ENCODE measurements at places on chromosomes 6 and 20.

DNA sequence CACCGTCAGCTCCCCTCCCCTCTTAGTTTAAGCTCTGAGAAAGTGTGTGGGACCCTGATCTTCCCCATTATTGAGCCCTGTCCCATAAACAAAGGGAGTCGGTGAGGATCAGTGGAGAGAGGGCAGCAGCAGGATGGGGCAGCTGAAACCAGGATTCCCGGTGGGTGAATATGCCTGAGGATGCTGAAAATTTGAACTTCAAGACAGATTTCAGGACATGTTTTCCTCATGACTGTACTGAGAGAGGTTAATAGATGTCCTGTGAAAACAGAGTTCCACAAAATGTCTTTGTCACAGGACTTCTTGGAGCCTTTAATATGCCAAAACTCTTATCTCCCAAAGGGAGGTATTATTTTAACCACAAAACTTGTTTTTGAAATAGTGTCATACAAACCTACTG lies 53.5 kb upstream of the SLC22A16 start:
- DNase-seq: no peak

DNA sequence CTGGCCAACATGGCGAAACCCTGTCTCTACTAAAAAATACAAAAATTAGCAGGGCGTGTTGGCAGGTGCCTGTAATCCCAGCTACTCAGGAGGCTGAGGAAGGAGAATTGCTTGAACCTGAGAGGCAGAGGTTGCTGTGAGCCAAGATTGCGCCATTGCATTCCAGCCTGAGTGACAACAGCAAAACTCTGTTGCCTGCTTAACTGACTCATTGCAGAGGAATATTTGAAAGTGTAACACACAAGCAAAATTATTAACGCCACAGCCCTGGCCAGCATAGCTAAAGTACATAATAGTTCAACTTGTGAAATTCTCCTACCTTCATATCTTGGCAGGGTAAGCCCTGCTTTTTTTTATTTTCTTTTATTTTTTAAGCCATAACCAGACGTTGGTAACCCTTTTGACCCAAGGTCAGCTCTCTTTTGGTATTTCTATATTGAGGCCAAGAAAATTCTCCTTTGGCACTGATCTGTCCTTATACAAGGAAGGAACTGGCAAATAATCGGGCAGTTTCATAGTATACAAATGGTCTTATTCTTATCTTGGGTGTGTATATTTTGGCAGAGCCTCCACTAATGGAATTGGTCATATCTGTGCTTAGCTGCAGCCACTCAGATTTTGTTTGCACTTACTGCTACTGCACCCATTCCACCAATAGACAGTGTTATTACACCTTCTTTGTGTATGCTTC lies 4.0 kb upstream of the ADGRF5 start:
- no peak for DNase-seq

- DNase-seq: peak; percentile 36
Measured at GRCh38 chr6:125780540-125781313, 10.0 kb upstream of the NCOA7 start.

DNA sequence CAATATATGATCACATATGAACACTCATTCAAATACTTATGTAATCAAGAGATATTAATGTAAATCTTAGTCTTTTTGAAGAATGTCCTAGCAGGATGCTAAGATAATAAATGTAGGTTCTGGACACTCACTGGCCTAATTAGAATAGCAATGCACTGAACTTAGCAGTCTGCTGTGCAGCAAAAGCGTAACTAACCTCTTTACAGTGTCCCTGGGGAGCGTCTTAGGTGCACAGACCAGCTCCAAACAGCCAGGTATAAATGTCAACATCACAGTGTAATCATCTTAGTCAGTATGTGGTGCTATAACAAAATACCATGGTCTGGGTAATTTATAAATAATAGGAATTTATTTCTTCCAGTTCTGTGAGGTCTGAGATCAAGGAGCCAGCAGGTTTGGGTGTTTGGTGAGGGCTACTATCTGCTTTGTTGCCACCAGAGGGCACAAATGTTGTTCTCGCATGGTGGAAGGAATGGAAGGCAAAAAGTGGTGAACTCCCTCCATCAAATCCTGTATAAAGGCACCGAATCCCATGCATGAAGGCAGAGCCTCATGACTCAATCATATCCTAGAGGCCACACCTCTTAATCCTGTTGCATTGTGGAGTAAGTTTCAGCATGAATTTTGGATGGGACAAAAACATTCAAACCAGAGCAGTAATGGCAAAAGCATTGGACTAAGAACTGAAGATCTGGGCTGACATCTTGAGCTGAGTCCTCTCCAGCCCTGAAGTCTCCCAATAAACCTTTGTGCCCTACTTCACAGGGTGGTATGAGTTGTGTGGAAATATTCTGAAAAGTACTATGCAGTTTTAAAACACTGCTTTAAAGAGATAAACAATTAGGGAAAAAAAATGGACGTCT lies 41.8 kb upstream of the FOXO3 start:
- DNase-seq: no peak

DNA sequence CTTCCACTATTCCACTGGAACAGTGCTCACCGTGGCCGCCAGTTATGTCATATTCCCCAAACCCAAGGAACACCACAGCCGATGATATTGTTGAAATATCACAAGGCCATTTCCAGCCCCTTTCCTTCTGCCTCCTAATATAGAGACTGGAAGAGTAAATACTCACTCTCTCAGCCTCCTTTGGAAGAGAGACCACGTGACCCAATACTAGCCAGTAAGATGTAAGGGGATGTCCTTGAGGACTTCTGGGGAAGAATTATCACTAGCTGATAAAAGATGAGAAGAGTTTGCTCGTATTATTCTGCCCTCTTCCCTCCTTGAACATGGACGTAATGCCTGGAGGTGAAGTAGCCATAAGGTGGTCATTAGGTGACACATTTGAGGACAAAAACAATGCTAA lies 13.5 kb downstream of the MAK start:
- DNase-seq: no peak

GRCh38 chr6:111761783-111762312 lies 111.4 kb downstream of the FYN start:
- DNase-seq: peak; percentile 30

DNA sequence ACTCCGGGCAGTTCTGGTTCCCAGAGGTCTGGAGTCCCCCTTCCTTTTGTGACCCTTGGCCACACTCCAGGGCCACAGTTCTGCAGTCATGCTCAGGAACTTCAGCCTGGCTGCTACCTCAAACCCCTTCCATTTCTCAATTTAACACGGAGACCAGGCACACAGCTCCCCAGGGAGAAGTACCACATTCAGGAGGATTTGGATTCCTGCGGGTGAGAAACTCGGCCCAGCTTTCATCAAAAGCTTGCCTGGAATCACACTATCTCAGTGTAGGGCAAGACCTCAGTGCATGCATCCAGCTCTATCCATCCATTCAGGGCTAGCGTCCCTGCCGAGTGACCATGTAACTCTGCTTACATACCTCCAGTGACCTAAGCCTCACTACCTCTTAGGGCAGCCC lies 16.8 kb upstream of the IP6K3 start:
- DNase-seq: no peak

GRCh38 chr6:20566109-20566508 lies 31.9 kb downstream of the CDKAL1 start:
- no peak for DNase-seq

- no peak for DNase-seq
Measured at GRCh38 chr6:94323853-94324252, 904.5 kb upstream of the EPHA7 start.

GRCh38 chr20:23452776-23453175 lies at the start of gene CST11:
Gene CST11, minus strand, starts transcription at chr20:23452876. Its CDS starts 65 bp downstream, at chr20:23452811.
- no peak for DNase-seq

- DNase-seq: no peak
Measured at GRCh38 chr6:1778686-1779235, 169.0 kb downstream of the FOXC1 start.

GRCh38 chr6:150280703-150281102 lies 88.1 kb upstream of the IYD start:
- no peak for DNase-seq

DNA sequence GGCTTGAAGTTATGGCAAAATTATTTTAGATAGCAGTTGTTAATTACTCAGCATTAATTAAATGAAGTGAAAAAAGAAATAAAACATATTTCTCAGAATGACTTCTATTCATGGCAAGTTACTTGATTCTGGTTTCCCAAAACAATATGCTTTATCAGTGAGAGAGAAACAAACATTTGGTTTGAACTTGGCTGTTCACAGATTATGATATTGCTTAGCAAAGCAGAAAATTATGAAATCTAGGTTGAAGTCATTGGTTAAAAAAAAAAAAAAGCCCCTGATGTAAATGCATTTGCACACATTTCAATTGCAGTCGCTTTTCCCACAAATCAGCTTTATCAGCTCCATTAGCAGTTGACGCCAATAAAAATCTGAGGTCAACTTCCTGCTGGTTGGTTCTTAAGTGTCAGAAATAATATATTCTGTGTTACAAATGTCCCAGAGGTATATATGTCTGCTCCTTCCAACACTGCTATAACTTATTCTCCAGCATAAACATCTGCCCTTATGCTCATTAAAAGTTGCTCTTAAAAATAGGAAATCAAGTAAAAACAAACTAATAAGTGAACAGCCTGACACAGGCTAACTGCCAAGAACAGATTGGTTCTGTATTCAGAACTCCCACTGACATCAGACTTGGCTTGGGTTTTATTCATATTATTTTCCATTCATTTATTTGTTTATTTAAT lies 275.4 kb downstream of the PHF3 start:
- no peak for DNase-seq

GRCh38 chr6:156832669-156833068 lies 55.5 kb downstream of the ARID1B start:
- no peak for DNase-seq

DNA sequence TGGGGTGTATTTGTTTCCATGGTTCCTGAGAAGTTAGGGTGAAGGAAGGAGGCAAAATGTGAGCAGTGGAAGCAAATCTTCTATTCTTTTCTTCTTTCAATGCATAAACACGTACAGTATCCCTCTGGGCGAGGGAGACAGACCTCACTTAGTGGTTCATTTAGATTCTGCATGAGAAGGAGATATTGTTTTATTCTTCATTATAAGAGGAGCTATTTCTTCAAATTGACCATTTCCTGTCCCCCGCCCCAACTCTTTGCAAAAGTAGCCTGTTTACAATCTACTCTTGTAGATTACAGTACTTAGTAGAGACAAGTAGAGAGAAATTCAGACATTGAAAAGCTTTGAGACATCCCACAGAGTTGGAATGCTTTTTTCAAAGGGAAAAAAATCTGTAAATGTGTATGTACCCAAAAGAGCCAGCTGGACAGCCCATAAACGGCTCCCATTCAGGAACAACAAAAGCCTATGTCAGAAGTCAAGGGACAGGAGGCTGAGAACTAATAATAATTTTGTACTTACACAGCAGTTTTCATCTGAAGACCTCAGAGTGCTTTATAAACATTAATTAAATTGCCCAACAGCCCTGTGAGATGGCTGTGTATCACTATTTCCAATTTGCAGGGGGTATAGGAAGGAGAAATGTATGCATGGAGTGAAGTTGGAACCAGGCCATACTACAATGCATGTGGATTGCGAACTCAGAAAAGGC lies 23.9 kb downstream of the CD83 start:
- DNase-seq: no peak

GRCh38 chr6:16690608-16691142 lies 70.6 kb downstream of the ATXN1 start:
- no peak for DNase-seq

DNA sequence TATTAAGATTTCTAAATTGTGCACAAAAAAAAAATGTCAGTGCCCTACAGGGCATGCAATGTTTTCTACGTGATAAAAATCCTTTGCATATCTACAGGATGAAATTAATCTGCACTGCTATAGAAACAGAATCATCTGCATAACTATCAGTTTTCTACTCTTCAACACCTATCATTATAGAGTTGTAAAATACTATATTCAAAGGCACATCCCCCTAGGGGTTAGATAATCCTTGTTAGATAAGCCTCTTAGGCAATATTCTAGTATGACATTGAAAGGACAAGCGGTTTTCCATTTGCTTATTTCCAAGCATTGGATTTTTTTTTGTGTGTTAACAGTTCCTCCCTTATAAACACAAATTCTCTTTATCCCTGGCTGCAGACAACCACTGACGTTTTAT lies 98.7 kb upstream of the LAMA2 start:
- no peak for DNase-seq

DNA sequence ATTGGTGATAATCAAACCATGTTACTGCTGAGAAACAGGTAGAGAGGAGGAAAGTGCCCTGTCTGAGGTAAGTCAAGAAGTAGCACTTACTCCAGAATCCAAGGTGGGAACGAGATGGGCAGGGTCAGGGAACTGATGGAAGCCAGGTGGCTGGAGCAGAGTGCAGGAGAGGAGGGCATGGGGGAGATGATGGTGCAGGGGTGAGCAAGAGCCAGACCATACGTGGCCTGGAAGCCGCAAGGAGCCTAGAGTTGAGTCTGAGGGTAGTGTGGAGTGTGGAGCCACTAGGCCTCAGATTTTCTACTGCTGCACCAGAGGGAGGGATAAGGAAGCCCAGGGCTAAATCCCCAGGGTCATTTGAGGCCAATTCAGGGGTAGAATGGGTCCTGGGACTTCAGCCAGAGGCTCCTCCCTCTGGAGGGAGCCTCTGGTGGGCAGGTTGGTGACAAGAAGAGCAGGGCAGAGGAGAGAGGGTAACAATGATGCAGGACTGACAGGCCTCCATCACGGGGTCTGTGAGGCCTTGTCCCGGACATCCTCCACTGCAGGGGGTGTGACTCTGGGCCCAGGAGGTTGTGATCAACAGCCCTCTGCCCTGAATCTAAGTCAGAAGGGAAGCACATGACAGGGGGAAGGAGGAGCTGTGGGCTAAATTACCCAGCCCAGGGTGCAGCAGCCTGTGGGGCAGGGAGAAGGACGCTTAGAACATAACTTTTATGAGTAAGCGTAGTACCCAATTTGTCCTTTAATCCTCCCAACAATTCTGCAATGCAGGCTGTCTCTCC lies 28.7 kb downstream of the COX4I2 start:
- no peak for DNase-seq

All from stimulated activated CD4-positive, alpha-beta T cell treated with anti-CD3 and anti-CD28 coated beads, TNF-alpha, amount 100 ng/mL, for 4 hours (primary cell).